Motor neuron (in vitro differentiated cells): ENCODE measurements at places on chromosomes 2 and 18.

GRCh38 chr18:75276818-75277609 lies 66.4 kb downstream of the TSHZ1 start:
- ATAC-seq = peak; percentile 82

DNA sequence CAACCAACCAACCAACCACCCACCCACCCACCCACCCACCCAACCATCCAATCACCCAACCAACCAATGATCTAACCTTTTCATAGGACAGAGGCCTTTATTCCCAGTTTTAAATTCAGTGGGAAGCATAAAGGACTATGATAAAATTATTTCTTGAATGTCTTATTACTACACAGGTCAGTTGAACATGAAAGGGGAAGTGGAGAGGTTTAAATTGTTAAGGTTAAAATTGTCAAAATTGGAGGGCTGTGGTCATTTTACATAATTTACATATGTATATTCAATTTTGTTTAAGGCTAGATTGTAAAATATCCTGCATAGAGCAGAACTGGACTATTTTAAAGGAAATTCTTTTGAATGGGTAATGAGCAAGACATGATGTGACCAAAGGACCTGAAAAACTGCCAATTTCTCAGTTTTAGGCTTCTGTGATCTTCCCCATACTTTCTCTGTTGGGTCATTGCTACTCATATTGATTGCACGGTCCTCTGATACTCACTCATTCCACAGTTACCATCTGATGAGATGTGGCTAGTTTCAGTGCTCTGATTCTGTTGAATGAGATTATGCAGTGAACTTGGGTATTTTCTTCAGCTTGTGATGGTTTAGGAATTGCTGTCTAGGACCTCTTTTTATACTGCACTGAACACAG lies 127.4 kb downstream of the PLCL1 start:
- ATAC-seq = peak; percentile 40

DNA sequence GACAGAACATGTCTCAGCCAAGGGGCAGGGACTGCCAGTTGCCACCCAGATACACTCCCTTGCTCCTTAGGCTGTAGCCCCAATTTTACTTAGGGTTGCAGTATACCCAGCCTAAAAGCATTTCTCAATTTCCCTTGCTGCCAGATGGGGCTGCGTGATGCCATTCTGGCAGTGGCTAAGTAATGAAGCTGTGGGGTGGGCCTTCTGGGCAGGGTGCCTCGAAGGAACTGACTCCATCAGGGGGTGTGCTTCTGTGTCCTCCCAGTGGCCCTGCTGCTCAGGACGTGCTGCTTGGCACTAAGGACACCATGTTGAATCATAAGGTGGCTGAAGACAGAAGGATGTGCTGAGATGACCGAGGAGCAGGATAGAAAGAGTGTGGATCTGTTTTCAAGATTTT lies 74.2 kb downstream of the VWA3B start:
- ATAC-seq = no peak

GRCh38 chr2:74181739-74182138 lies 3.1 kb upstream of the MOB1A start:
- no peak for ATAC-seq

- ATAC-seq = no peak
Observed at GRCh38 chr2:144935736-144936135, 415.8 kb upstream of the ZEB2 start.
